Stromal cell of bone marrow (primary cell): ENCODE measurements at places on chromosomes 7 and 10.

GRCh38 chr7:71414490-71414889 is 282.5 kb downstream of the GALNT17 start:
- DNase-seq = no peak

DNA sequence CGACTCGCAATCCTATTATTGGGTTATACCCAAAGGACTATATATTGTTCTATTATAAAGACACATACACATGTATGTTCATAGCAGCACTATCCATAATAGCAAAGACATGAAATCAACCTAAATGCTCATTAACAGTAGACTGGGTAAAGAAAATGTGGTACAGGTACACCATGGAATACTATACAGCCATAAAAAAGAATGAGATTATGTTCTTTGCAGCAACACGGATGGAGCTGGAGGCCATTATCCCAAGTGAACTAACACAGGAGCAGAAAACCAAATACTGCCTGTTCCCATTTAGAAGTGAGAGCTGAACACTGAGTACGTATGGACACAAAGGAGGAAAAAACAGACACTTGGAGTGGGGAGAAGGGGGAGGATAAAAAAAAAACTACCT is 536.8 kb upstream of the DPP6 start:
- DNase-seq = no peak

- DNase-seq = no peak
Observed at GRCh38 chr10:132006966-132007365, 25.2 kb upstream of the BNIP3 start.

GRCh38 chr7:14258441-14258840 is 269.0 kb upstream of the ETV1 start:
- no peak for DNase-seq

DNA sequence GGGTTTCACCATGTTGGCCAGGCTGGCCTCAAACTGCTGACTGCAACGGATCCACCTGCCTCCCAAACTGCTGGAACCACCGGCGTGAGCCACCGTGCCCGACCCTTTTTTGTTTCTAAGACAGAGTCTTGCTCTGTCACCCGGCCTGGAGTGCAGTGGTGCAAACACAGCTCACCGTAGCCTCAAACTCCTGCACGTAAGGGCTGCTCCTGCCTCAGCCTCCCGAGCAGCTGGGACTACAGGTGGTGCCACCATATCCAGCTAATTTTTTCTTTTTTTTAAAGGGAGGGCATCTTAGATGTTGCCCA is 36.4 kb downstream of the ADAP1 start:
- DNase-seq = no peak

- no peak for DNase-seq
Observed at GRCh38 chr7:145331522-145331921, 495.7 kb upstream of the TPK1 start.

DNA sequence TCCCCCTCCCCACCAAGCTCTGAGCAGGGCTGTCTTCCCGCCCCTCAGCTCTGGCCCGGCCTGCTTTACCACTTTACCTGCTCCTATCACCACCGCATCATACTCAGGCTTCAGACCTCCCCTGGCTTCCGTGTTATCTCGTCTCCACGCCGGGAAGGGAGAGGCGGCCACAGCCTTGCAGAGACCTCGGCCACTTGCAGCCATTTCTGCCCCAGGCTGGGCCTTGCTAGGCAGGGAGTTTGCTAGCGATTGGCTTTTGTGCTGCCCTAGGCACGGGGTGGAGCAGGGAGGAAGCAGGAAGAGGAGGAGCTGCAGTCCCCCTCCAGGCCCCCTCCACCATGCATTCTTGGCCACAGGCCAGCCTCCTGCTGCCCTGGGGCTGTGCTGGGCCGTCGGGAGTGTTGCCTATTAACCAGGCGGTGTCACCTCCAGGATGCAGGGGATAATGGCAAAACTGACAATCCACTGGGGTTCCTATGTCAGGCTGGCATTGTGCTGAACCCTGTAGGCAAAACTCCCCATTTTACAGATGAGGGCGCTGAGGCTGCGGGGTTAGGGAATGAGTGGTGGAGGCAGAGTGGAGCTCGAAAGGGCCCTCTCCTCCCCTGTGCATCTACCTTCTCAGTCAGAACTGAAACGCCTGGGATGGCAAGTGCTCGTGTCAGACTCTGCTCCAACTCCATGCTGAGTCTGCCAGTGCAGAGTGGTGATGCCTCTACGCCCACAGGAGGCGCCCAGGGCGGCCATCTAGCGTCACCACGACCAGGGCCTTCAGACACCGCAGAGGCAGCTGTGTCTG is at the start of gene PYROXD2:
PYROXD2 (minus strand) TSS at position 251 of the 799 bp plus-strand sequence; CDS start at position 204, 47 bp downstream.
- DNase-seq = peak; percentile 78

DNA sequence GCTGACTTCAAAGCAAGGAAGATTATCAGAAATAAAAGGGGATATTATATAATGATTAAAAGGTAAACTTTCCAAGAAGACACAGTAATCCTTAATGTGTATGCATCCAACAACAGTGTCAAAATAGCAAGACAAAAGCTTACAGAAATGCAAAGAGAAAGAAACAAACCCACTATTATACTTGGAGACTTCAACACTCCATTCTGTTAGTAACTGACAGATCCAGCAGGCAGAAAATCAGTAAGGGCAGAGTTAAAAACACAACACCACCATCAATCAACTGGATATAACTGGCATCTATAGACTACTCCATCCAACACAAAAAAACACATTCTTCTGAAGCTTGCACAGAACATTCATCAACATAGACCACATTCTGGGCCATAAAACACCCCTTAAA is 103.8 kb downstream of the OR13A1 start:
- DNase-seq = no peak

DNA sequence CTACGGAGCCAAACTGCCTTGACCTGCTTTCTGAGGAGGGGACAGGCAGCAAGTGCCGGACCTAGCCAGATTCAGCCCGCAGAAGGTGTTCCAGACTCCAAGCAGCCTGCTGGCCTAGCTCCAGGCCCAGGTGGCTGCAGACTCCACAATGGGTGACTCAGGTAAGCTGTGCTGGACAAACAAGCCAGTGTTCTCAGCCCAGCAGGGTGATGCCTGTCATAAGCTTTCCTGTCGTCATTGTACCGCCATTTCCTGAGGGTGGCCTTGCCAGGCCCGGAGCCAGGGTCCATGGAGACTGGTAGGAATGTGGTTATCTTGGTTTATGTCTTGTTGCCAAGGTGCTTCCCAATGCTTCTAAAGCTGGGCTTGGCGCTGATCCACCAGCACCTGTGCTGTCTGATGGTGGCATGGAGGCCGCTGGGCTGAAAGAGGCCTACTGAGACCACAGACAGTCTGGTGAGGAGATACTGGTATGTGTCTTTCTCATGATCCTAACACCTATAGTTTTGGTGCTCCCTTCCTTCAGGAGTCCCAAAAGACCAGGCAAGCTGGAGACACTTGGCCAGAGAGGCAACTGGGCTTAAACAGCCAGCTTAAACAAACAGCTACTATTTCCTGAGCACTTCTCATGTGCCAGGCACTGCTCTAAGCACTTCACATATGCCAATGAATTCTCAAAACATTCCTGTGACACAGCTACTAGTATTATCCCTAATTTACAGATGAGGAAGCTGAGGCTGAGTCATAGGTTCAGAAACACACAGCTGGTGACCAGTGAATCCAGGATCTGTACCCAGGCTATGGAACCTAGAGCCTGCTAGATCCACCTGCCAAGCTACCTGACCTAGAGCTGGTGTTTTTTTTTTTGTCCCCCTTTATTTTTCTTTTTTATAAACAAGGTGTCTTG is 42.0 kb downstream of the ZC3HC1 start:
- DNase-seq = peak; percentile 29

GRCh38 chr7:115474137-115474536 is 552.2 kb downstream of the MDFIC start:
- no peak for DNase-seq

DNA sequence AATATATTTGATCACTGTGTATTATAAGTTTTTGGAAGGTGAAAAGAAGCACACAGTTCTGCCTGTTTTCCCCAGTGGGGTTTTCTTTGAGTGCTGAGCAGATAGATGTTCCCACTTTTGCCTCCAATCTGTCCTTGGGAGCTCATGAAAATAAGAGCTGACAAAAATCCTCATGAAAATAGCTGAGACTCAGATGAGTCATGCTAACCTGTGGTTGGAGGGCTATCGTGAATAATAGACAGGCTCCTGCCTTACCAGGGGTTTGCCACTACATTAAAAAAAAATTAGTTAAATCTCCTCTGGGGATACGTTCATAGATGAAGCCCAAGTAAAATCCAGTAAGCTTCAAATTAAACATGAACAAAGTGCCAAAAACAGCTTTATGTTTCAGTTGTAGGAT is 10.9 kb upstream of the AOAH start:
- DNase-seq = no peak

GRCh38 chr10:98020254-98020653 is 10.2 kb downstream of the CRTAC1 start:
- no peak for DNase-seq

DNA sequence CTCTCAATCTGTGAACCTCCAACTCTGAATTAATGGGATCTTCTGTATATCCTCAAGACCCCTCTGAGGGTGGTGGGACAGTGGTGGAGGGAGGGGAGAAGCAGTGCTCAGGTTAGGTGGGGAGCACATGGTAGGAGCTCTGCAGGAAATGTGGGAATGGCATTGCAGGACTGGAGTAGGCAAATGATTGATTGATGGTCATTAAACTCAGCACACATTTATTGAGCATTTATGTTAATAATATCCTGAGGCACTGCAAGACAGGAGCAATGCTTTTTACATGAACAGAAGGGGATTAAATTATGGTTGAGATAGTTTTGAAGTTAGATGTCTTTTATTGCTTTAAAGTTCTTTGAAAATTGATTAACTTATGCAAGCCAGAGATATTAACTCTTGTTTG is 14.1 kb downstream of the BMPER start:
- no peak for DNase-seq

GRCh38 chr7:100415448-100415847 is 13.1 kb downstream of the ZCWPW1 start:
- no peak for DNase-seq

DNA sequence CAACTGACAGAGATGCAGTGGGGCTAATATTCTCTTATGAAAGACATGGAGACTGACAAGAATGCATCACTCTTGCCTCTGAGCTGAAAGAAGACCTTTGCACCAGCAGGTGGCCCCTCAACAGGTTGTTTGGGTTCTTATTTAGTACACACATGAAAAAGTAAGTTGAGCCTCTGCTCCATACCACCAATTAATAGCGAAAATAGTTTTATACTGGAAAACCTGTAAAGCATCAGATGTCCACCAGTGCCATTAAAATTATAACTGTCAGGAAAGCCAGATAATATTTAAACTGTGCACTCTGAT is 26.3 kb upstream of the FAM13C start:
- DNase-seq = no peak

GRCh38 chr7:8594115-8594514 is 160.7 kb downstream of the NXPH1 start:
- no peak for DNase-seq

GRCh38 chr10:90418869-90419652 is 438.8 kb downstream of the HTR7 start:
- DNase-seq = peak; percentile 62

GRCh38 chr10:90746829-90747228 is 111.0 kb downstream of the HTR7 start:
- DNase-seq = no peak

DNA sequence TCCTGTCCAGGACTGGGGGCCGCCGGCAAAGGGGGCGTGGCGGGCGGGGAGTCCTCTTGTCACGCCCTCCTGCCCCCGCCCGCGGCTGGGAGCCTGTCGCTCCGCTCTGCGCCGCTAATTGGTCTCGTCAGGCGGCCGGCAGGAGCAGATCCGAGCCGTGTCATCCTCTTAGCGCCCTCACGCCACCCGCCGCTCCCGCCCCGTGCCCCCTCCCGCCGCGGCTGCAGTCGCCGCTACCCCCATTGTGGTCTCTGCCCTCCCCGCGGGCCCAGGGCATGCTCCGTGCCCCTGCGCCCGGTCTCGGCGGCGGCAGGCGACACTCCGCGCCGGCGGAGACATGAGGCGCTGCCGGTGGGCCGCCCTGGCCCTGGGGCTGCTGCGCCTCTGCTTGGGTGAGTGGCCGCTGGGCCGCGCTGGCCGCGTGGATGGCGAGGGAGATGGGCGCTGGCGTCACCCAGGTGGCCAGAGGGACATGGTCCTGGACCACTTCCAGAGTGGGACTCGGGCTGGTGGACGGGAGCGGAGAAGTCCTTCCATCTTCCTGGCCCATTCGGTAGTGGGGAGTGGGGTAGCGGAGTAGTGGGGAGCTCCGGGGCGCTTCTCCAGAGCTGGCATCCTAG is at the start of gene CDHR1:
CDHR1 (plus strand) TSS at position 114 of the 620 bp plus-strand sequence; CDS start at position 338, 224 bp downstream.
- no peak for DNase-seq

GRCh38 chr10:103828107-103828506 is 27.3 kb downstream of the SH3PXD2A start:
- no peak for DNase-seq

- DNase-seq = no peak
Observed at GRCh38 chr7:121302214-121302745, 26.5 kb upstream of the WNT16 start.

- DNase-seq = no peak
Observed at GRCh38 chr10:110401401-110402076, 96.2 kb upstream of the DUSP5 start.

GRCh38 chr7:38105874-38106483 is 72.1 kb upstream of the STARD3NL start:
- peak; percentile 44 for DNase-seq

- DNase-seq = no peak
Observed at GRCh38 chr10:119614686-119615085, 17.9 kb upstream of the TIAL1 start.

DNA sequence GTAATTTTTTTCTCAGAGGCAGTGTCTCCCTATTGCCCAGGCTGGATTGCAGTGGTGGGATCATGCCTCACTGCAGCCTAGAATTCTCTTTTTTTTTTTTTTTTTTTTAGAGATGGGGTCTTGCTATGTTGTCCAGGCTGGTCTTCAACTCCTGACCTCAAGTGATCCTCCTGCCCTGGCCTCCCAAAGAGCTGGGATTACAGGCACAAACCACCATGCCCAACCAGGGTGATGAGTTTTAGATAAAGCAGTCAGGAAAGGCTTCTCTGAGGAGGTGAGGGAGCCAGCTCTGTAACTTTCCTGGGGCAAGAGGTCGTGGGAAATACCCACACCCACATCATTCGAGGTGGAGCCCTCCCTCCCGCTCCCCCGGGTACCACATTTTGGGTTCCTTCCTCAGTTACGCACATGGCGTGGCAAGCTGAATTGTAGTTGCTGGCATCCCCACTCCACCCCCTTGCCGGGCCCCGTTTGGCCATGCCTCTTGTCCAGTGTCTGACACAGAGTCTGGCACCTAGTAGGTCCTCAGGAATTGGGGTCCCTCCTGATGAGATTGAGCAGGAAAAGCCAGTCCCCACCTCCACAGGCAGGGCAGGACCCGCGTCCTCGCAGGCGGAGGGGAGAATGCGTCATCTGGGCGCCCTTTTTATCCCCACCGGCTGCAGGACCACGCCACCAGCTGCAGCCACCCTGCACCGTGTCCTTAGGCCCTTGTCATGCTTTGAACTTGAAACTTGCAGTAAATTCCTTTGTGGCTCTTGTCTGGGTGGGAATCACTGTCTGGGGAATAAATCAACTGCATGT is 43.4 kb downstream of the CLIP2 start:
- no peak for DNase-seq

GRCh38 chr7:68729371-68729770 is 868.9 kb upstream of the AUTS2 start:
- DNase-seq = no peak
